ENCODE measurements at places on chromosomes 6 and 20. TPM values are rescaled to one million over a fixed set of nuclear protein-coding genes. Genes with fewer than 3 reads are reported as not detected.

Gene HSPA1L
- total RNA-seq: 8.5 TPM

Gene EYA4
- 4.1 TPM for total RNA-seq

GRCh38 chr6:150413781-150414281 is 45.0 kb downstream of the IYD start:
- no peak for DNase-seq

DNA sequence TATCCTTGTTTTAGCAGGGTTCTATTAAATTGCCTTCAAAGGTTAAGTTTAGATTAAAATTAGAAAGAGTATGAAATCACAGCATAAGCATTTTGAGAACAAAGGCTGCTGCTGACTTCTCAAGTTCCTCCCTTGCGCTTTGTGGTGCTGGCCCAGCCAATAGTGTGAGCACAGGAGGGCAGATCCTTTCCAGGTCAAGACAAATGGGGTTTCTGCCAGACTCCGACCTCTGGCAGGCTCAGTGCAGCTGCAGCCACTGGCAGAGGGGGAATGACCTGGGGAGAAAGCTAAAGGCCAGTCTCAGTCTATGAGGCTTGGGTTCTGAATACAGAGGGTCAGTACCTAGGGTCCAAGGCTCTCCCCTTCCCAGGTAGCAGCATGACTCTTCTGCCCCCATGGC is 27.0 kb downstream of the CLIC5 start:
- DNase-seq: no peak

DNA sequence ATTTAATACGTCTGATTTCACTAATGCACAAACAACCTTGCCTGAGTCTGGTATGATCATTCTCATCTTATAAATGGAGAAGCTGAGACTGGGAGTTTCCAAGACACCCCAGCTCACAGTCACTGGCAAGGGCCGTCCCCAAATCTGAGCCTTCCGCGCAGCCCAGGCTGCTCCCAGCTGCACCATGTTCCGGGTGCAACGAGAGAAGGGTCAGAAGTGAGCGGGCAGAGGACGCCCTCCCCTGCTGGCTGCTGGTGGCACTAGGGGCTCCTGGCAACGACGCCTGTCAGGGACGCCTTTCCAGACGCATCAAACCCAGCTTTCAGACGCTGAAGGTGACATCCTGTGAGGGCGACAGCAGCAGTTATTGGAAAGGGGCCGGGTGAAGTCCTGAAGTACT is 115.3 kb upstream of the PROKR2 start:
- DNase-seq: no peak

DNA sequence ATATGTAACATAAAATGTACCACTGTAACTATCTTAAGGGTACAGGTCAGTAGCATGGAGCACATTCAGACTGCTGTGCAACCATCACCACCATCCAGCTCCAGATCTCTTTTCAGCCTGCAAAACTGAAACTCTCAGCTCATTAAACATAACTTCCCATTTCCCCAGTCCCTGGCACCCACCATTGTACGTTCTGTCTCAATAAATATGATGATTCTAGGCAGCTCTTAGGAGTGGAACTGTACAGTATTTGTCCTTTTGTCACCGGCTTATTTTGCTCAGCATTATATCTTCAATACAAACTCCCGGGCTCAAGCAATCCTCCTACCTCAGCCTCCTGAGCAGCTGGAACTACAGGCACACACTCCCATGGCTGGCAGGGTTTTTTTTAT is 1.5 kb downstream of the ZC3H12D start:
- no peak for DNase-seq

- DNase-seq: no peak
Observed at GRCh38 chr6:166703149-166703710, 76.2 kb upstream of the RPS6KA2 start.
